ENCODE measurements at places on chromosomes 5 and 9. TPM values are rescaled to one million over a fixed set of nuclear protein-coding genes. Genes with fewer than 3 reads are reported as not detected.
A peak's percentile ranks its signal among the peaks of the same experiment; 100 is the strongest.

GRCh38 chr5:80319702-80320101 lies at the start of gene SPZ1:
TSS of gene SPZ1 (plus strand) at chr5:80320002. CDS start at chr5:80320216, 214 bp downstream.
- no peak within 1 kb of the TSS for H3K4me3 ChIP-seq
- no peaks in the 10 kb centered on the region for H3K36me3 ChIP-seq
- DNase-seq, result no peak
- H3K4me1 ChIP-seq, result no peaks in the 10 kb centered on the region

DNA sequence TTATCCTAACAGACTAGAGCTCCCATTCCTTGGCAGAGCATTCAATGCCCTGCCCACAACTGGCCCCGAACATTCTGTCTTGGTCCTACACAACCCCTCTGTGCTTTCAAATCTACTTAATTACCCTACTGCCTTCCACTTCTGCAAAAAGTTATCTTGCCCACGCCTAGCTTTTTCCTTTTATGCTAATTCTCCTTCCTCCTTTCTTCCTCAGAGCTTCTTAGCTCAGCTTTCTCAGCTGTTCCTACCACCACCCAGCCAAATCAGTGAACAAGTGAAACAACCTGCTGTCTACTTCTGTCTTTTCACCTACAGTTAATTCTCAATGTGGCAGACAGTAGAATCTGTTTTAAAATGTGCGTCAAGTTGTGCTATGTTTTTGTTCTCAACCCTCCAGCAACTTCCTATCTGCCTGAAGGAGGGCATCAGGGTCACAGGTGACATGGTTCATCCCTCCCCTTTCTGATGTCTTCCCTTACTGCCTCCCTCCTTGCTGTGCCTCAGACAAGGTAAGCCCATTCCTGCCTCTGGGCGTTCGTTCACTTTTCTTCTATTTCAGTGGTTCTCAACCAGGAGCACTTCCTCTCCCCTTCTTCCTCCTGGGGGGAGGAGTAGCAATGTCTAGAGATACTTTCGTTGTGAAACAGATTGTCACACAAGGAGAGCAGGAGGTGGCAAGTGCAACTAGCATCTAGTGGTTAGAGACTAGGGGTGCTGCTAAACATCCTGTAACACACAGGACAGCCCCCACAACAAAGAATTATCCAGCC lies 1.3 kb upstream of the REEP5 start:
- no peak overlapping the region for H3K27ac ChIP-seq
- peaks cover 12% of the 10 kb centered on the region for H3K4me1 ChIP-seq

DNA sequence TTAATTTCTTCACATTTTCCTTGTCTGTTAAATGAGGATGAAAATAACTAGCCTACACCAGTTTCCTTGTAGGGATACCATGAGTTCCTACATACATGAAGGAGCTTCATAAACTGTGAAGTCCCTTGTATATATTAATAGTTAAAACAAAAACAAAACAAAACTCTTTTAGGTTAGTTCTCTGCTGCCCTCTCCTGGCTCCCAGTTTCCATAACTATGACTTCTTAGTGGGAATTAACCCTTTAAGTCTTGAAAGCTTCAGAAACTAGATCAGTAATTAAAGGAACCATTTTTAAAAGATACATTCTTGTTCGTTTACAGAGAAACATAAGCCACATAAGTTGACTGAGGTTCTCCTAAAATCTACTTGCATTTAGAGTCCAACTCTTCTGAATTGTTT lies 500.0 kb upstream of the C9orf72 start:
- peaks cover 4% of the 10 kb centered on the region for H3K4me1 ChIP-seq
- H3K4me3 ChIP-seq, result no peak overlapping the region
- DNase-seq, result peak; percentile 3
- H3K27ac ChIP-seq, result peak overlapping the region; percentile 79
- H3K36me3 ChIP-seq, result no peaks in the 10 kb centered on the region

GRCh38 chr9:15509931-15510788 lies 610 bp downstream of the PSIP1 start:
- H3K36me3 ChIP-seq, result peaks cover 29% of the 10 kb centered on the region
- H3K27me3 ChIP-seq, result no peaks in the 10 kb centered on the region
- DNase-seq, result peak; percentile 86
- peaks cover 8% of the 10 kb centered on the region for H3K4me1 ChIP-seq
- peak overlapping the region; percentile 78 for H3K4me3 ChIP-seq

DNA sequence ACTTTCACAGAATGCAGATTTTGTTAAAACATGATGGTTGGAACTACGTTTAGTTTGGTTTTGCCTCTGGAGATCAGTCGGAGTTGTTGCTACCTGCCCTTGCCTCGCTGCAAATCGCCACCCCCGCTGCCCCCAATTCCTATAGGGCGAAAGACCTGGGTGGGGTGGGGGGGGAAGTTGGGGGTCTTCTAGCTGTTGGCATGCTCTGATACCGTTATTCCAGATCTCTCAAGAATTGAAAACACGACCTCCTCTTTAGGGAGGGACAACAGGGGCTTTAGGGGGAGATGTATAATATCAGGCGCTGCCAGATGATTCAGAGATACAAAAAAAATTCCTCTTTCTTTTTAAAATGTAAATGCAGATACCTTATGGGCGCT lies 36.4 kb upstream of the NFIB start:
- H3K36me3 ChIP-seq, result no peaks in the 10 kb centered on the region
- H3K4me3 ChIP-seq, result no peak overlapping the region
- DNase-seq, result no peak
- no peak overlapping the region for H3K27ac ChIP-seq

- peaks cover 2% of the 10 kb centered on the region for H3K36me3 ChIP-seq
- peaks cover 2% of the 10 kb centered on the region for H3K4me1 ChIP-seq
- H3K4me3 ChIP-seq, result no peak overlapping the region
- peak overlapping the region; percentile 92 for H3K27ac ChIP-seq
- peak; percentile 24 for DNase-seq
Measured at GRCh38 chr9:131997779-131998178, 81.9 kb downstream of the MED27 start.

- H3K27ac ChIP-seq, result no peak overlapping the region
- no peaks in the 10 kb centered on the region for H3K4me1 ChIP-seq
- no peak for DNase-seq
- no peaks in the 10 kb centered on the region for H3K27me3 ChIP-seq
- no peak overlapping the region for H3K4me3 ChIP-seq
- no peaks in the 10 kb centered on the region for H3K36me3 ChIP-seq
Measured at GRCh38 chr9:90251316-90251715, 391.3 kb downstream of the DIRAS2 start.

Gene TRIM14
- polyA plus RNA-seq, result 15.3 TPM

Gene PLPPR1
- polyA plus RNA-seq, result not detected
